ENCODE measurements at places on chromosomes 1 and 21. TPM values are rescaled to one million over a fixed set of nuclear protein-coding genes. Genes with fewer than 3 reads are reported as not detected.
A peak's percentile ranks its signal among the peaks of the same experiment; 100 is the strongest.

The KCNQ4 gene
- 0.02 TPM for polyA plus RNA-seq

The KCNJ10 gene
- polyA plus RNA-seq: not detected

The RHD gene
- polyA plus RNA-seq: not detected

The TRAF3IP3 gene
- not detected for polyA plus RNA-seq

The RLF gene
- polyA plus RNA-seq: 6.3 TPM

The PLCH2 gene
- 56.2 TPM for polyA plus RNA-seq

- peak; percentile 64 for DNase-seq
Observed at GRCh38 chr1:64073705-64074104, 129.7 kb upstream of the UBE2U start.

- DNase-seq: peak; percentile 14
Observed at GRCh38 chr1:227948493-227949260, 945 bp upstream of the WNT9A start.

GRCh38 chr1:181033799-181034451 lies at the start of gene MR1:
MR1 (plus strand) TSS chr1:181033983; CDS start chr1:181034008, 25 bp downstream.
- peak; percentile 86 for DNase-seq

GRCh38 chr1:203045821-203046594 lies 19.7 kb downstream of the PPFIA4 start:
- DNase-seq: no peak

DNA sequence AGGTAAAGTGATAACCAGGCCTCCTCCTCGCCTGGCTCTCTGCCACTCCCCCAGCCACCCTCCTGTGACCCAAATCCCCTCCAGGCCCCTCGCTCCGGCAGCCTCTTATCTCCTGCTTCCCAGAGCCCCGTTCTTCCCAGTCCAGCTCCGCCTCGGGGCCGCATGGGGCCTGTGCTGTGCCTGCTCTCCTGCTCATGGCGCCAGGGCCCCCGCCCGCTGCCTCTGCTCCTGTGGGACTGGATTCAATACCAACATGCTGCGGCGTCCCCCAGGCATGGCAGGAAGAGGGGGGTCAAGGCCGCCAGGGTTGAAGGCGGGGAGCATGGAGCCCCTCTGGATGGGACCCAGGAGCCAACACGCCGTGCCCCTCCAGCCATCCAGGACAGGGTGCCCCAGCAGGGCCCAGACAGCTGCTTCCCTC lies 213.0 kb upstream of the VAMP3 start:
- DNase-seq: no peak

GRCh38 chr1:114458237-114458777 lies 52.7 kb downstream of the TRIM33 start:
- peak; percentile 88 for DNase-seq

GRCh38 chr21:44734026-44734745 lies 22.8 kb upstream of the TSPEAR start:
- DNase-seq: no peak

- DNase-seq: no peak
Observed at GRCh38 chr1:61782771-61783170, 40.5 kb downstream of the PATJ start.

DNA sequence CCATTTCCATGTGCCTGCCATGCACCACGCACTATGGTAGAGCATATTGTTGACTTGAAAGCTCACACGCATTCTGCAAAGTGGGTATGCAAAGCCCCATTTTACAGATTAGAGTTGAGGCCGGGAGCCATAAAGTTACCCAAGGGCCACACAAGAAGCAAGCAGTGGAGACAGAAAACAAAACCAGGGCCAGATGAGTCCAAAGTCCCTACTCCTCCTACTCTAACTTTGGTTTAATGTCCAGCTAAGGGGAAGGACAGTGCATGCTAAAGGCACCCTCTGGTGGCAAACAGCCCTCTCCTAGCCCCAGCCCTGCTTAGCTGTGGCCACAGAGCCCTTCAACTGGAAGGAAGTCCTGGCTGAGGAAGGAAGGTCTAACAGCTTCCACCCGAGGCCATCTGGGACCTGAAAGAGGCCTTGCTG lies 74.9 kb downstream of the SLC66A1 start:
- DNase-seq: no peak

DNA sequence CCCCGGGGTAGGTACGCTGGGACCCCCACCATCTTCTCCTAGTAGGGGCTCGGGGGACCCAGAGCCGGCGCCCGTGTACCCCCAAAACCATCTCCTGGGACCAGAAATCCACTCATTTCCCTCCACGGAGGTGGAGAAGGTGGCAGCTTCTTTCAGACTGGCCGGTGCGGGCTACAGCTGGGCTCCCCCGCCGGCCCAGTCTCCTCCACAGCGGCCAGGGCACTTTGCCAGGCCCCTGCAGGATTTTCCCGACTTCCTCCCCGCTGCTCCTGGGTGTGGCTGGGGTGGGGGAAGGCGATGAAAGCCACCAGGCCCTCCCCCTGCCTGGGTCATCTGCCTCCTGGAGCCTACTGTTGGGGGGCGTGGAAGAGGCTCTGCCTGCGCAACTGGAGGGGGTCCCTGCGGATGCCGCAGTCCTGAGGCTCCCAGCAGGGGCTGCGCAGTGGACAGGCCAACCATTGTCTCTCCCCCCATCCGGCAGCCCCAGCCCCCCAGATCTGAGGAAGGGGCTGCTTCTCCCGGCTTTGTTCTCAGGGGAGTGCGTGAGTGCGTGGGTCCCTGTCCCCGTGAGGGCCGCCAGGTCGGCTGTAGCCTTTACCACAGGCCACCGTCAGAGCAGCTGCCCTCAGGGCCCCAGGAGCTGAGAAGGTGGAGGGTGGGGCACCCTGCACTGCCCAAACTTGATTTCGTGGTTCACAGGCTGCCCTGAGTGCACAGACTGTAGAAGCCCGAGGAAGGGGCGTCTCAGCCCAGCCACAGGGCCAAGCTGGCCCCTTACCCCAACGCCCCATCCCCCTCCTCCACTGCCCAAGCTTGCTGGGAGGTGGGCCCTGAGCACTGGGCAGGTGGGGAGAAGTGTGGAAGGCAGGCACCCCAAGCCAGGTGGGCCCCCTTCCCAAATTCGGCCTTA lies 1.3 kb downstream of the AGRN start:
- peak; percentile 72 for DNase-seq

DNA sequence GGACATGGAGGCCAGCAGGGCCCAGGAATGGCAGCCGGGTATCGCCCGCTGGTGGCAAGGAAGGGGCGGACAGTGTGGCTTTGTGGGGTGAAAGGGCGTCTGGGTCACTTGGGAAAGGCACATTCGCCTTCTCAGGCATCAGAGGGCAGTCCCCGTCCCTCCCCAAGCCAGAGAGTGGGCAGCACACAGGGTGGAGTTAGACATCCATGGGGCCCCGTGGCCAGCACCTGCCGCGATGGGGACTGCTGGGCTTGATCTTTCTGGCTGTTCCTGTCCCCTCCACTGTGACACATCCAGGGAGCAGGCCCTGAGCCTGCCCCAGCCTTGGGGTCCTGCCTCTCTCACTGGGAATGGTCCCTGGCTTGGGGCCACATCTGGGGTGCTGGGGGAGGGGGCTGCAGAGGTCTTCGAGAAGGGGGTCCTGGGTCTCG lies 4.0 kb upstream of the TRPM2 start:
- no peak for DNase-seq

GRCh38 chr1:182688436-182689205 lies 4.2 kb upstream of the RGS8 start:
- DNase-seq: no peak

- no peak for DNase-seq
Observed at GRCh38 chr21:19236209-19236608, 832.6 kb upstream of the TMPRSS15 start.

Data from mammary epithelial cell (primary cell).